SHP77 (cell line): ENCODE measurements at places on chromosomes 1 and 21.

- no peak for DNase-seq
Measured at GRCh38 chr1:59285691-59286090, 11.2 kb upstream of the FGGY start.

GRCh38 chr1:119715542-119715941 lies 3.8 kb downstream of the PHGDH start:
- DNase-seq = no peak

GRCh38 chr1:236024641-236025040 lies 40.2 kb downstream of the NID1 start:
- no peak for DNase-seq

- peak; percentile 49 for DNase-seq
Measured at GRCh38 chr1:46446646-46447498, 42.8 kb upstream of the DMBX1 start.

- peak; percentile 31 for DNase-seq
Measured at GRCh38 chr1:47527653-47528272, 89.9 kb downstream of the FOXD2 start.

DNA sequence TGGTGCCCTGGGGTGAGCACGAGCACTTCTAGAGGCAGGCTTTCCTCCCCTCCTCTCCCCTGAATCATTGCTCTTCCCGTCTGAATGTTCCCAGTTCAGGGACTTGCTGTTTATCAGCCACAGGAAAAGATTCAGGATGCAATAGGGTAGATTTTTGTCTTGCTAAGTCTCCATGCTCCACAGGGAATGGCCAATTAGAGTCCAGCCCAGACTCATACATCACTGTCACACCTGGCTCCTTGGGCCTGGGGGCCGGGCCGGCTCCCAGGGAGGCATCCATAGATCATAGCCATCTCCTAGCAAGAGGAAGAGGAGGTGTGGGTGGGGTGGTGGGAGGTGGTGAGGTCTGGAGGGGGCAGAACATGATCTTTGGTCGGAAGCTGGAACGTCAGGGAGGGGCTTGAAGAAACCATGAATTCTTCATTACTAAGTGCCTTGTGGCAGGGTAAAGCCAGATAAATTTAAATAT lies 83.4 kb downstream of the LRRN2 start:
- no peak for DNase-seq

DNA sequence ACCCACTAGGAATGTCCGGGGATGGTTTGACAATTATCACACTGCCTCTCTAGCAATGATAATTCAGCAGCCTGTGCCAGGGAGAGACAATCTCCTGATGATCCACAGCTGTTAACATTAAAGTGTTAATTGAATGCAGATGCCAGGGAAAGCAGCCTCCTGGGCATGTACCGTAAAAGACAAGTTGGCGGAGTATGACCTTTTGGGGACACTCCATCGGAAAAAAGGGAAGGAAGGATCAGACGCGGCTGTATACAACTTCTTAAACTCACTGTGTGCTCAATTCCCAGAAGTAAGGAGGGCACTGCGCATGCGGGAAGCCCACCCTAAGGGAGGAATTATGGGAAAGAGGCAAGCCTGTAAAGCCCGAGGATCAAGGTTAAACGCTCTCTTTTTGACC lies 62.6 kb downstream of the MAP3K7CL start:
- no peak for DNase-seq

DNA sequence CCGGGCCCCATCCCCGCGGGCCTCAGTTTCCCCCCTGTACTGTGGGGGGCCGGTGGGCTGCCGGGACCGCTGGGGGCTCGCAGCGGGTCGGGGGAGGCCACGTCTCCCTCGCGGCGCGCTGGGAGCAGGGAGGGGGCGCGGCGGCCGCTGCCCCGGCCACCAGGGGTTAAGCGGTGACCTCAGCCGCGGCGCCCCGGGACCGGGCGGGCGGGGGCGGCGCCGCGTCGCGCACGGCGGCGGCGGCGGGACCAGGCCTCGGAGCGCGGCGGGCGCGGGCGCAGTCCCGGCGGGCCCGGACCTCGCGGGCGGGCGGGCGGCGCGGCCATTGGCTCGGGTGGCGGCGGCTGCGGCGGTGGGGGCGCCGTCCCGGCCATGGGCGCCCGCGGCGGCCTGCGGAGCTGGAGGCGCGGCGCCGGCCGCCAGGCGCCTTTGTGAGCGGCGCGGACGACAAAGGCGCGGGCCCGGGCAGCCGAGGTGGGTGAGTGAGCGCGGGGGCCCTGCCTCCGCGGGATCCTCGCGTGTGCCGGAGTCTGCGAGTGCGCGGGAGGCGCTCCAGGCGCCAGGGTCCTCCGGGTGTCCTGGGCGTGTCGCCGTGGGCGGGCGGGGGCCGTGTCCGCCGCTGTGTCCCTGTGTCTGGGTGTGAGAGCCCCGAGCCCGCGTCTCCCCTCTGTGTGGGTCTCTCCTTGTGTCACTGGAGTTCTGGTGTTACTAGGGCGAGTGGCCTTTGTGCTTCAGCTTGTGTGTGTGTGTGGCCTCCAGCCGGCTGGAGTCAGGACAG lies at the start of gene ARHGEF10L:
ARHGEF10L (plus strand) TSS at position 222 of the 778 bp plus-strand sequence. CDS start 40,898 bp downstream, outside the sequence.
- no peak for DNase-seq

DNA sequence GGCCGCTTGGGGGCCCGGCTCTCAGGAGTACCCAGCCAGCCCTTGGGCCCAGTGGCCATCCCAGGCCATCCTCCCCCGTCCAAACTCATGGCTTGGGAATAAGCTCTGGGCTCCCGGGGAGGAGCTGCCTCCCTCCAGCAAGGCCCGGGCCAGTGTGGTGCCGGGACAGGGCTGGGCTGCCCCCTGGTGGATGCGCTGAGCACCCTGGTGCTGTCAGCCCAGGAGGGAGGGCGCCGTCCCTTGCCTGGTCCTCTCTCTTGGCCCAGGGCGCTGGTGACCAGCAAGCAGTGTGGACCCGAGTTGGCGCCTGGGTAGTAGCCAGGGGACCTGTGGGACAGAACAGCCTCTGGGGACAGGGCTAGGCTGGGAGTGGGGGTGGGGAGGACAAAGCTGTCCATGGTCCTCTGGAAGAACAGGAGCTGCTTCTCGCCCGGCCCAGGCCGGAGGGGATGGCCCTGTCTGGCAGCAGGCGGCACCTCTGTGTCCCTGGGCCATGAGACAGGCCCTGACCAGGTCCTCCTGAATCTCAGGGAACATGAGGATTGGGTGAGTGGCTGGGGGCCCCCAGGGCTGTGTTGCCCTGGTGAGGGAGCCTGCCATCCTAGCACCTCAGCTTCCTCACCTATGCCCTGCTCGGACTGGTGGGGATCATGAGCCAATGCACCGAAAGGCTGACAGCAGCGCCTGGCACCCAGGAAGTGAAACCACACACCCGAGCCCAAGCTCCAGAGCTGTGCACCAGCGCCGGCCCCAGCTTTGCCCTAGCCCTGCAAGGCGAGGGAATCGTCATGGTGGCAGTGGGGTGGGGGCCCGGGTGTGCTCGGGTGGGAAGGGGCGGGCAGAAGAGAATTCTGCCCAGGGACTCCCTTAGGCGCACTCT lies 9.4 kb downstream of the MORN1 start:
- peak; percentile 14 for DNase-seq

GRCh38 chr1:238985312-238985711 lies 401.1 kb upstream of the CHRM3 start:
- DNase-seq = no peak

GRCh38 chr1:20657024-20657423 lies 4.1 kb downstream of the DDOST start:
- no peak for DNase-seq

GRCh38 chr1:117368116-117369108 lies 1.2 kb downstream of the MAN1A2 start:
- DNase-seq = no peak

DNA sequence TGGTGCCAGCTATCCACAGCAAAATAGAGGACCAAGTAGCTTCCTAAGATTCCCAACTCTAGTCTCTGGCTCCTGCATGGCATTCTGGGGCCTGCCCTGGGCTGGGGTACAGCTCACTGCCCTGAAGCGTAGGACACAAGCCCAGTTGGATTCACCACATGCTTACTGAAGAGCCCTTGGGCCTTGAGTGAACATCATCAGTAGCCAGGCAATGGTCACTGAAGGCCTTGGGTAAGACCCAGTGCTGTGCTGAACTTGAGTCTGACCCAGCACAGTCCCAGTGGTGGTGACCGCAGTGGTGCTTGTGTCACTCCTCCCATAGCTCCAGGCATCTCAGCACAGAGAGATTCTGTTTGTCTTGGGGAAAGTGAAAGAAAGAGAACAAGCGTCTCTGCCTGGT lies 7.7 kb upstream of the LCE3A start:
- DNase-seq = no peak

GRCh38 chr1:53944469-53945182 lies 873 bp downstream of the IFT25 start:
- DNase-seq = no peak
